ENCODE measurements at places on chromosomes 1 and 21. TPM values are rescaled to one million over a fixed set of nuclear protein-coding genes. Genes with fewer than 3 reads are reported as not detected.

Gene CLEC20A
- not detected for polyA plus RNA-seq

Gene LRRC7
- polyA plus RNA-seq, result not detected

Gene ZNF695
- 0.51 TPM for polyA plus RNA-seq

Gene OR14K1
- not detected for polyA plus RNA-seq
